NCI-H1417 treated with DMSO at 0.1 percent for 48 hours (cell line): ENCODE measurements at places on chromosomes 4 and X.

- no peak for DNase-seq
Observed at GRCh38 chr4:67344594-67345380, 200.5 kb downstream of the CENPC start.

DNA sequence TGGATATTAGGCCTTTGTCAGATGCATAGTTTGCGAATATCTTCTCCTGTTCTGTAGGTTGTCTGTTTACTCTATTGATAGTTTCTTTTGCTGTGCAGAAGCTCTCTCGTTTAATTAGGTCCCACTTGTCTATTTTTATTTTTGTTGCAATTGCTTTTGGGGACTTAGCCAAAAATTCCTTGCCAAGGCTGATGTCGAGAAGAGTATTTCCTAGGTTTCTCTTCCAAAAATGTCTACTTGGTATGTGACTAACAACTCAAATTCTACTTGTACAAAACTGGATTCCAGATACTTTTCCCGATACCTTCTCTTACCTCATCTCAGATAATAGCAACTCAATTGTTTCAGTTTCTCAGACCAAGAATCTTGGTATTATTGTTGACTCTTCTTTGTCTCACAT lies 142.4 kb upstream of the GLRA2 start:
- DNase-seq, result no peak

DNA sequence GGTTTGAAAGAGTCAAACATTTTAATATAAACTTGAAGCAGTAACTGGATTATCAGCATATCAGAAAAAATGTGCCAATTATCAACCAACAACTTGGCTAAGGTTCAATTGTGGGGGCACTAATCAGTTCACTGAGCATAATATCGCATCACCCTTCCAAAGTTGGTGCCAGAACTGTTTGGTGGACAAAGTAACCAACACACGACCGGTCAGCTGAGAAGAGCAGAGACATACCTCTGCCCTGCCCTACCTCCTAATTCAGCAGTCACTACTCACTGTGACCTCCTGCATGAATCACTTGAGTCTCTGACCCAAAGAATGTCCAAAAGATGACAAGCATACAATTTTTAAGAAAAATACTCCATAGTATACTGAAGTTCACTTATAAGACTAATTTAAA lies 53.2 kb downstream of the TSPAN5 start:
- no peak for DNase-seq

DNA sequence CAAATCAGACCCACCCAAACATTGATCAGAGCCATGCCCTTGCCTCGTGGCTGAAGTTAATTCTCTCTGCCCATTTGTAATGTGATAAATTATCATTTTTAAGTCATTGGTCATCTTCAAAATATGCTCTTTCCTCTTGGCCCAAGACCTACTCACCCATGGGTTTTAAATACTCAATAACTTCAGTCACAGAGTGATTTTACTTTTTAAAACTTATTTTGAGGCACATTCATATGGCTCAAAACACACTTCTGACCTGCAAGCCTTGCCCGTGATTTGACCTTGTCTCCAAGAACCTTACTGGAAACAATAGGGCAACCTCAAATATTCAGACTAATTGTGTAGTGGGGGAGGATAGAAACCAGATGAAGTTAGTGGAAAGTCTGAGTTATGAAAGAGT lies 176.2 kb upstream of the LNX1 start:
- DNase-seq, result no peak
